ENCODE measurements at places on chromosomes 12 and 14.

GRCh38 chr12:79706676-79707075 lies 15.9 kb upstream of the PAWR start:
- DNase-seq = no peak

DNA sequence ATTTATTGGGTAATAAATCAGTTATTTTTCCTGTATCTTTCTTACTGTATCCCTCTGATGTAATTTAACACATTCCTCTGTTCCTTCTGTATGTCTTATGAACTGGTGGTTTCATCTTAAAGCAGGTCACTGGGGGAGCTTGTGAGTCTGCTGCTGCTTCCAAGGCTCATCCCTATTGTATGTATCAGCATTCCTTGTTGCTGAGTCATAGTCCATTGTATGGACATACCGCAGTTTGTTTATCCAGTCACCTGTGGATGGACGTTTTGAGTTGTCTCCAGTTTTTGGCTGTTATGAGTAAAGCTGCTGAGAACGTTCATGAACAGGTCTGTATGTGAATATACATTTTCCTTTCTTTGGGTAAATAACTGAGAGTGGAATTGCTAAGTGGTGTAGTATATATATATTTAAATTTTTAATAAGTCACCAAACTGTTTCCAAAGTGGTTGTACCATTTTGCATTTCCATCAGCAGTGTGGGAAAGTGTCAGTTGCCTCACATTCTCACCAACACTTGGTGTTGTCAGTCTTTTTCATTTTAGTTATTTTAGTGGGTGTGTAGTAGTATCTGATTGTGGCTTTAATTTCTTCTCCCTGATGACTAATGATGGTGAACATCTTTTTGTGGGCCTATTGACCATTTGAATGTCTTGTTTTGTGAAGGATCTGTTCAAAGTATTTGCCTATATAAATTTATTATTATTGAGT lies 82.7 kb downstream of the BEGAIN start:
- DNase-seq = no peak

- DNase-seq = no peak
Observed at GRCh38 chr14:90495357-90496276, 98.8 kb downstream of the CALM1 start.

- no peak for DNase-seq
Observed at GRCh38 chr14:73344319-73344718, 107.0 kb downstream of the PAPLN start.

GRCh38 chr14:104093366-104094055 lies 8.0 kb downstream of the ASPG start:
- DNase-seq = no peak

- DNase-seq = no peak
Observed at GRCh38 chr12:102571889-102572288, 91.5 kb upstream of the IGF1 start.

DNA sequence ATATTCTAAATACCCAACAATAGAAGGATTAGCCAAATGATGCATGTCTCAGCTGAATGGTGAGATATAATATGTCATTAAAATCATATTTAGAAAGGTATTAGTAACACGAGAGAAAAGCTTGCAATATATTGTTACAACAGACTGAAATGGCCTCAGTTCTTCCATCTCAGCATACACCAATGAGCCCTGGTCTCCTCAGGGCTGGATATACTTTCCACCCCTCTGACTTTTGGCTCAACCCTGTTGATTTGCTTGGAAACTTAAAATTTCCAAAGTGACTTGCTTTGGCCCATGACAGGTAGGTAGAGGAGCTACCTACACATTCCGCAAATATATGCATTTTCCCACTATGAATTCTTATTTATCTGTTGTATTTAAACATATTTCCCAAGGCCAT lies 908.1 kb upstream of the TMEM132C start:
- no peak for DNase-seq

GRCh38 chr12:59030415-59030814 lies 110.1 kb upstream of the LRIG3 start:
- DNase-seq = peak; percentile 61

DNA sequence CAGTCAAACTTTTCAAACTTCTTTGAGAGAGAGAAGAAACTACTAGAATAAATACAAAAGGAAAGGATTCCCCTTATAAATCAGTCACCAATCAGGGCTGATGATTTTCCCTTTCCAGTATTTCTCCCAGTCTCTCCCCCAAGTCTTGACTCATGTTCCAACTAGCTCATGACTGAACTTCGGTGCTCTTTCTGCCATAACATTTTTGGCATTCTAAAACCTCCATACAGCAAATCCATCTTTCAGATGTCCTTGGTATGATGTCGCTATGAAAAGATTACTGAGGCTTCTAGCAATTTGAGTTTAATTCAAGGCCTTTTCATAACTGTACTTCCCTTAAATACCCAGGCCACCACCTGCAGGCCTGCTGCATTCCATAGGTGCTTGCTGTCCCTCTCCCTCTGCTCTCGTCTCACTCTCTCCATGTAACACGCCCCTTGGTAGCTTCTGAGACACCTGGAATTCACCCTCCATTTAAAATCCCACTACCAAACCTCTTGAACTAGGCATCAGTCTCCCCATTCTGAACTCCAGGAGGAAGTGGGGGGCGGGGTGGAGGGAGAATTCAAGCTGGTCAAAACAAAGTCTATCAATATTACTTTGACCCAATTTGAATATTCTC lies 2.4 kb downstream of the PRKD1 start:
- no peak for DNase-seq

DNA sequence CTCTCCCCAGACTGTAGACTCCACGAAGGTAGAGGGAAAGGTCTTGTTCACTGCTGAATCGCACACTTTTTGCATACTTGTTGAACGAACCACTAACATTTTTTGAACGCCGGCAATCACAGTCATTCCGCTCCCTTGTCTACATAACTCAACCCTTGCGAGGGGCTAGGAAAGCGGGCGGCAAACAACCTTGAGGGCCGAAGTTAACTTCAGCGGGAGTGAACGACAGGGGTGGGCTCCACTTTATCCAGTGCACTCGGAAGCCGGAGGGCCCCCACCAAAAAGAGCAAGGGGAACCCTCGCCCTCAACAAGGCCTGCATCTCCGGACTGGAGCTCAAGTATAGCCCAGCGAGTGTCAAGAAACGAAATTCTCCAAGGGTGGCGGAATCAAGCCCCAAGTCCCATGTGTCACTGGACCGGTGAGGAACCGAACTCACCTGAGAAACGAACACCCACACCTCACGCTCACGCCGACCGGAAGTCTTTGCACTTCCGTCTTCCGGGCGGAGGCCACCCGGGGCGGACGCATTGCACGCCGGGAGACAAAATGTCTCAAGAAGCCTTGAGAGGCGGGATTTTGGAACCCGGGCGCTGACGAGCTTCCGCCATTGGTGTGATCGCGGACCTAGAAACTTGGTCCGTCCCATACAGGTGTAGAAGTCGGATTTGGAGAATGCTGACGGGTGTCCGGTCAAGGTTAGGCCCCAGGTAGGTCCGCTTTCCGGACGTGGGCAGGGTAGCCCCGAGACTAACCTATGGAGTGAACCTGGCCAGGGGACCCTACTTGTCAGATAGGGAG lies at the start of gene LLPH:
LLPH (minus strand) TSS at position 484 of the 800 bp plus-strand sequence. CDS start 1,644 bp downstream, outside the sequence.
- peak; percentile 89 for DNase-seq

GRCh38 chr14:38143170-38143569 lies 64.5 kb upstream of the SSTR1 start:
- DNase-seq = no peak

- peak; percentile 48 for DNase-seq
Observed at GRCh38 chr12:101648195-101648594, 49.2 kb upstream of the CHPT1 start.

GRCh38 chr14:75032939-75033338 lies 18.3 kb downstream of the MLH3 start:
- DNase-seq = no peak

GRCh38 chr12:123258593-123258992 lies 13.1 kb downstream of the CDK2AP1 start:
- DNase-seq = no peak

GRCh38 chr12:1108276-1108675 lies 117.3 kb downstream of the ERC1 start:
- DNase-seq = no peak

- peak; percentile 7 for DNase-seq
Observed at GRCh38 chr14:80464531-80465149, 253.3 kb upstream of the DIO2 start.

GRCh38 chr12:67068204-67068731 lies 200.9 kb upstream of the CAND1 start:
- no peak for DNase-seq

DNA sequence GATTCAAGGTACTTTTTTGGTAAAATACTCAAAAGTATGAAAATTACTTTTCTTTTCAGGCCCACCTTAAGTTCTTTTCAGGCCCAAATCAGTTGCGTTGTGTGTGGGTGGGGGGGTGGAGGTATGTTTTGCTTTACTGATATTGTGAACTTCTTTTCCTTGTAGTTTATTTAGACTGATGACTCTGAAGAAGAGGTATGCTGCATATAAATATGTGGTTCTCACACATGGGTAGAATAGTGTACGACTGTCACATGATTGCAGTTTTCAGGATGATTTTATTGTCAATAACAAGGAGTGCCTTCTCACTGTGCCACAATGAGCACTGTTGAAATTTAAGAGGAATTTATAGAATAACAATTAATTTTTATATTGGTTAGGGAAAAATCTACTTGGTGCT lies 166.6 kb upstream of the ATP2B1 start:
- DNase-seq = no peak

- no peak for DNase-seq
Observed at GRCh38 chr14:93969082-93969828, 7.1 kb downstream of the ASB2 start.

DNA sequence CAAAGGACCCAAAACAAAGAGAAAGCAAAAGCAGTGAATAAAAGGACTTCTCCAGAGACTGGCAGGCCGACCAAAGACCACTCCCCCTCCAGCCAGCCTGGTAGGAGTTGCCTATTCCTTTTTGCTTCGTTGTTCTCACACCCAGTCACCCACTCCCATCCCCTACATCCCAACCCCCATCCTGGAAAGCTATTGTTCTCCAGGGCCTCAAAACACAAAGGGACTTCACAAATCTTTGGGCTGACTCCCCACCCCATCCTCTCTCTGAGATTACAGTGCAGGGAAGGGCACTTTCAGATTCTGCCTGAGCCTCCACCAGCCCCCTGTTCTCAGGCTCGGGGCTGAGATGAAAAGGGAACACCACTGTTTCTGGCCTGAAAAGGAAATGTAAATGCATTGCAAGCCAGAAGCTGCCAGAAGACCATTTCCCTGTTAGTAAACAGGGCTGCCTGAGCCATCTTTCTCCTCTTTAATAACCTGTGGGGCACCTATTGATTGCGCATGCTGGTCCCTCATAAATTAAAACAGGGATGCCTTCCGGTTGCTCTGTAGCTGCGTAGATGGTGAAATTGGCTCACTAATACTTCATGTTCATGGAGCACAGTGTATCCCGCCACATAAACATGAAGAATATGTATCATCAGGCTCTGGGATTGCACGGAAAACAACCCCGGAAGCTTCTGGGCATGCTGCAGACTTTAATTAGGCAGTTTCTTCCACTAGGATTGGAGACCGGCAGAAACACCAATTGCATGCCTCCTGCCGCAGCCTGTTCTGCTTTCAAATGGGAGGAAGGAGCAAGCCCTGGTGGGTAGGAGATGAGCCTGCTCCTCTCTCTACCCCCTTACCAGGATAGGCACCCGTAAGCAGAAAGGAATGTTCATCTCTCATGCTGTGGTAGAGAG lies 130.3 kb upstream of the FUT8 start:
- no peak for DNase-seq

- no peak for DNase-seq
Observed at GRCh38 chr12:113155646-113156045, 6.1 kb downstream of the CFAP73 start.

DNA sequence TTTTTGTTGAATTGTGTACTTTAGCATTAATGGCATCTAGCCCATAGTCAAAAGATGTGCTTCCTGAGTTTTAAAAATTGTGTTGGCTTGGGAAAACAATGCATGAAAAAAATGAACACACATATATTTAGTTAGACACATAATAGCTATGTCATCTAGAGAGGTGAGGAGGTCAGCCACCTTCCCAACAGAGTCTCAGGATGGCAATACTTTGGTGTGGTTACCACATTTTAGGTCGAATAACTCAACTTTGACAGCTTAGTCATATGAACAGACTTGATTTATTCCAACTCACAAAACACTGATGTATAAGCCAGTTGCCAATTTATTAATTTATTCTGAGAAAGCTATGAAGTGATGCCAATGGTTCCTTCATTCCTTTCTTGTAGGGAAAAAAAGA lies 114.0 kb downstream of the ETNK1 start:
- no peak for DNase-seq

DNA sequence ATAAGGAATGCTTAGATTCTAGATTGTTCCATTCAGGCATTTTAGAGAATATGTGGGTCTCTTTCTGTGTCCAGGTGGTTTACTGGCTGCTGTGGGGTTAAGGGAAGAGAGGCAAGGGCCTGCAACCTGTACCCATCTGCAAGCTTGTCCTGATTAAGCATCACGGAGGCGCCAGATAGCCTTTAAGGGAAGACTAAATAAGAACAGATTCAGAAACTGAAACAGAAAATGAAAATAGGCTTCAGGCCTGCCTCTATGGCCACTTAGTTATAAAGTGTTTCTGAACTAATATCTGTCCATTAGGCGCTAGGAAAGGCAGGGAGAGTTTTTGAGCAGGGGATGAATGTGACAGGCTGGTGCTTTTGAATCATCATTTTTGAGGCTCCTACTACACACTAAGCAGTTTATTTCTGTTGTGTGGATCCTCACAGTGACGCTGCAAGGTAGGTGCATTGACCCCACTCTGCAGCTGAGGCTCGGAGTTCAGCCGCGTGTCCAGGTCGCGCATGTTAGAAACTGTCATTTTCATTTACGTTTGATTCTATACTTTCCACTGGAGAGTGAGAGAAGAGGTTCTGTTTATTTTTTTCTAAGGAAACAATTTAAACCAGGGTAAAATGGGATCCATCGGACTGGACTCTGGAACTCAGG lies 47.4 kb downstream of the SLC6A12 start:
- DNase-seq = no peak
